Activated CD8-positive, alpha-beta memory T cell treated with anti-CD3 and anti-CD28 coated beads for 24 hours (primary cell): ENCODE measurements at places on chromosomes 6 and 20.

DNA sequence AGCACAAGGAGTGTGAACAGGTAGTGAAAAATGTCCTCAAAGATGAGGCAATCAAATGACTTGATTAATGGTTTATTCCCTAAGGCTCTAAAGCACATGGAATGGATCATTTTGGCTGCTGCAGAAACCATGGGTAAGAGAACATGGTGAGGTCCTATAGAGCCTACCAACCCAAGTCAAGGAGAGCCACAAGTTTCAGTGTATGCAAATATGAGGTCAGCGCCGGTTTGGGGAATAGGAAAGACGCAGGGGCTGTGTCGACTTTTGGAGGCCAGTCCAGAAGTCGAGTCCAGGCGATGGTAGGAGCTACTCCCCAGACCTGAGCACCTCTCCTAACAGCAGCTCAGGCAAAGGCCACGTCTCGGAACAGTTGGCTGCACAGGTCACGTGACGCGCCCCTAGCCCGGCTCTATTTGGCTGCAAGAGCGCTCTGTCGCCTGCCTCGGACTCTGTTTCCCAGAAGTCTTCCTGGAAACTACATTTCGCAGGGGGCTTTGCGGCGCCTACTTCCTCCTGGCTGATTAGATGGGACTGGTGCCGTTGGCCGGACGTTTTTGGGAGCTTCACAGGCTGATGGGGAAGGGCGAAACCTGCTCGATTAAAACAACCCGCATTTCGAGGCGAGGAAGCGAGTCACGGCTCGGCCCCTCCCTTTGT, 74.4 kb upstream of the CHD6 start:
- peak; percentile 91 for DNase-seq

DNA sequence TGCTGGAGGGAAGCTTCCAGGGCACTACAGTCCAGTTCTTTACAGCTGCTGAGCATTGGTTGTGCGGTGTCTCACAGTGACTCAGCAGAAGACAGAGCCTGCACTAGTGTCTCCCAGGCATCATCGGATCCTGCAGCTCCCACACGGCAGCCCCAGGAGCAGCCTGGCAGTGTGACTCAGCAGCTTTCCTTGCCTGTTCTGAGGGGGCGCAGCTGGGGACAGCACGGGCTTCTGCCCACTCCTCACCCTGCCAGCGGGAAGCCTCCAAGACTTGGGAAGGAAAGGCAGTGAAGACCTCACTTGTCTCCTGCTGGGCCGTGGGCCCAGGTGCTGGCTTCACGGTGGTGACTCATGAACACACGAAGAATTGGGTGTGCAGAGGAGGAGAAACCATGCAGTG, 165.4 kb downstream of the SYNDIG1 start:
- DNase-seq = peak; percentile 35

GRCh38 chr6:23620911-23621401, 505.1 kb upstream of the NRSN1 start:
- no peak for DNase-seq

GRCh38 chr20:61295249-61295648, 43.2 kb downstream of the CDH4 start:
- DNase-seq = no peak

GRCh38 chr6:116246089-116246488, 7.8 kb downstream of the TSPYL4 start:
- no peak for DNase-seq

DNA sequence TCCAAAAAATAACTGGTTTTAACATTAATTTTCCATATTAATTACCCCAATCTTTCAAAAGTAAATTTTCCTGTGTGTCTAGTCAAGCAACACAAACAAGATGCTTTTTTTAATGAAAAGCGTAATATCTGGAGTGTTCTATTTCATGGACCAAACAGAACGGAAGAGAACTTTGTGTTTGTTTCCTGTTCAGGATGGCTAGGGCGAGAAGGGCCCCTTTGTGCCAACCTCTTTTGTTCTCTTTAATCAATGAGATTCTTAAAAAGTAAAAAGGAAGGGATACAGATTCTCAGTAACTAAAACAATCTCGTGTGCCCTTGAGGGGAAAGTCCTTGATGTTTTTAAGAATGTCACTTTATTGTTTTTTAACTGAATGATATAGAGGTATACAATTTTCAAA, 55.7 kb downstream of the GNAS start:
- DNase-seq = no peak

GRCh38 chr6:34834789-34835518, 43.1 kb downstream of the BLTP3A start:
- no peak for DNase-seq

DNA sequence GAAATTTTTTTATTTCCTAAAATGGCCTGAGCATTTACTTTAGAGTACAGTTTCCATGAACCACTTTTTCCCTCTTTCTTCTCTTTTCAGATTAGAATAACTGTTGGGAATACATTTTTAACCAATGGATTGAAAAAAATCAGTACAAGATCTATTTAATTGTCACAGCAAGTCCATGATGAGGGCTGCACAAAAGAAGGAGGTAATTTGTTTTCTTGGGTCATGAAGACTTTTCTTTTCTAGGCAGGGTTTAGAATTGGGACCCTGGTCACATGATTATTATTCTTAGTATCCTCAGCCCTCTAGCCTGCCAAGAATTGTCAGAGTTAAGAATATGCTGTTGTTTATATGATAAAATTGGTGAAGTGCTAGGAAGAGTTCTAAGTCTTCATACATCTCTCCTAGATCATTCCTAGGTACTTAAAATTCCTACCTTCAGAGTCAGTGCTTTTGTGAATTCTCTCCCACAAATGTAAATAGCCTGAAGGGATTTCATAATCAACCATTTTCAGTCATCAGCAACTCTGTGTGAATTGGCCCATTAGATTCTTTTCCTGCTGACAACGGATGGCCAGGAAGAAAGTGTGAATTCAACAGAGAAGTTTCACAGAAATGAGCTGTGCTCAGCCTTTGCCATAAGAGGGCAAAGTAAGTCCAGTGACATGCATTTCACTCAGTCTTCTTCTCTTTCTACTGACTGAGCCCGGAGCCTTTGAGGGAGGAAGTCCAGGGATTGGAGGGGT, 32.4 kb upstream of the TPBG start:
- no peak for DNase-seq

- DNase-seq = no peak
Observed at GRCh38 chr6:116206231-116206903, 47.5 kb downstream of the TSPYL4 start.

DNA sequence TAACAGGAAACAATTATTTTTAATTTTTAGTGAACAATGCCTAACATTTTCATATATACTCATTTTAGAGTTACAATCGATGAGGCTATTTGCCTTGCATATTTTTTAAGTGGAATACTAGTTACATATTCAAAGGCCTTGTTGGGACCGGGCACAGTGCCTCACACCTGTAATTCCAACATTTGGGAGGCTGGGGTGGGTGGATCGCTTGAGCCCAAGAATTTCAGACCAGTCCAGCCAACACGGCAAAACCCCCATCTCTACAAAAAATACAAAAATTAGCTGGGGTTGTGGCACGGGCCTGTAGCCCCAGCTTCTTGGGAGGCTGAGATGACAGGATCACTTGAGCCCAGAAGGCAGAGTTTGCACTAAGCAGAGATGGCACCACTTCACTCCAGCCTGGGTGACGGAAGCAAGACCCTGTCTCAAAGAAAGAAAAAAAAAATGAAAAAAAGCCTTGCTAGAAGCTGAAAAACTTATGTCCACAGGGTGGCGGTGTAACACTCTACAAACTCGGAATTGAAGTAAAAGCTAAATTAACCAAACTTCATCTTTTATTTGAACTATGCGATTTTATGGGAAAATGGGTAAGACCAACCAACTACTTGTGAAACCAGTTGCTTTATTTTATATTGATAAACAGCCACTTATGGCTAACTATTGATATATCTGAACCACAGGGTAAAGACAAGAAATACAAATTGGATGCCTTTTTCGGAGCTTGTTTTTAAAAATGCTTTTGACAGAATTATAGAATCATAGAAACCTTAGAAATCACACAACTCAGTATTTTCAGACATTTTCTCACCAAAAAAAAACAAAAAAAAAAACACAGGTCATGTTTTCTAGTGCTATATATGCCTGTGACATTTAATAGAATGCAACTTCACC, 24.1 kb upstream of the ROS1 start:
- DNase-seq = peak; percentile 73

DNA sequence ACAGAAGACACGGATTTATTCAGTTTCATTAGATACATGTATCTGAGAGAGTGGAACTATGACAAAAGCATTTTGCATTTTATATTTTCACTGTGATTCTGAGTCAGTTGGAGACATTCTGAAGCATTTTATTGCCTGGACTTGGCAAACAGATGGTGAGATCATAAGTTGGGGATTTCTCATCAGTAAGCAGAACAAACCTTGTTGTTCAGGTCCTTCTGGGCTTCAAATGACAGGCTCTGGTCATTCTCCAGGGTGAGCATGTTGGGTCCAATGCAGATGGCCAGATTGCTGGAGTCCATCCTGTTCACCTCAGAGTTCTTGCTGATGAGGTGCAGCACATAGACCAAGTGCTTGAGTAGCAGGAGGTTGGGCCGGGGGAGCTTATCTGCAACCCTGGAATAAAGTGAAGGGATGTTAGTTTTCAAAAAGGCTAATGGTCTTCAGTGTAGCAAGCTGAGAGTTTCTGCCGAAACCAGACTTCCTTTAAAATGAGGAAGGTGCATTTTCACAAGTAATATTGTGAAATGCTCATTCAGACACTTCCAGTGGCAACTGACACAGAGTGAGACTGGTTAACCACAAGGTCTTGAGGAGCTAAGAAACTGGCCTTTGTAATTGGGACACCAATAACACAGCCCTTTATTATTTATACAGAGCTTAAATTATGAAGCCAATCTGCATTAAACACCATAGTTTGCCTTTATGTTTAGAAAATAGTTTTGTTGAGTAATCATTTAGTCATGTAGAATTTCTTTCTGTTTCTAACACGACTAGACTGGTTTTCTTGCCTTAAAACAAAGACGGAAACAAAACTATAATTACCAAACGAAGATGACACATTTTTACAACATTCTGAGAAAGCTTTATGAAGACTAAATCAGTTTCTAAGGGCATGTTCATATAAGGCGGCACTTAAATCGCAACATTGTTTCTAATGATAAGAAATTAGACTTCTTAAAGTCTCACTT, 5.6 kb downstream of the TAGAP start:
- no peak for DNase-seq

GRCh38 chr6:109793792-109794191, 102.7 kb downstream of the FIG4 start:
- no peak for DNase-seq

DNA sequence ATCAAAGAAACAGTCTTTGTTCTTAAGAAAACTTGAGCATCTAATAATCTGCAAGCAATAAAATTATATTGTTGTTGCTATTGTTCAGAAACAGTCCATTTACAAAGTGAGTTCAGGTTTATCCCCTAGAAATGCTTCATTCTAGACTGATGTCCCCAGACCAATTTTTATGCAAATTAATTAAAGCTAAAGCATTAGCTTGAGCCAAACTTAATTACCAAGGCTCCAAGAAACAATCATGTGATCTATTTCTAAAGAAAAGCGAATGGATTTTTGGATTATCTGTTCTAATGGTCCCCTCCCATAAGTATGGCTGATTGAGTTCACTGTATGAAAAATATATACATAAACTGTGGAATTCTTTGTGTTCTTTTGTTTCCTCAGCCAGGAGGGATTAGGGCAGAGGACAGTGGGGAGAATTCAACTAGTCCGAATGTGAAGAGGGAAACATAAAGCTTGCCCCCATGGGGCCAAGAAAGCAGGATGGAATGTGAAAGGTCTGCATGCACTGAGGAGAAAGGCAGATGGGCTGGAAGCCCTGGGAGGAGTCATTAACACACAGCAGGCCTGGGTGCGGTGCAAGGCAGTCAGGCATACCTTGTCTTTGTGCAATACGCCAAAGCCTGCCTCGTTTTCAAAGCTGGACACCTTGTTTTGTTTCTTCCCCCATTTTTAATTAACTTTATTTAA, 597.1 kb downstream of the KIF16B start:
- no peak for DNase-seq

DNA sequence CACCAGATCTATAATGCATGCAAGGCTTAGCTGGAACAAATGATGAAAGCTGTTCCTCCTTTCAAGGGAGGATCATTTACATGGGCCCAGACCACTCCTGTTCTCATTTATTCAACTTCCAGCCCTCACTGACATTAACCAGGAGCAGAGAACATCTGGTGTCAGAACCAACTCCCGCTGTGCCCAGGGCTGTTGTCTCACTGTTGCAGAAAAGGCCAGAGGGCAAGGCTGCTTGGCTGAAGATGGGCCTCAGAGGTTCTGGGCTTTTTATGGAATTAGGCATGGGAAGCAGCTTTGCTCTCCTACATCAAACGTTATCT, 164.2 kb downstream of the GMPR start:
- DNase-seq = no peak

DNA sequence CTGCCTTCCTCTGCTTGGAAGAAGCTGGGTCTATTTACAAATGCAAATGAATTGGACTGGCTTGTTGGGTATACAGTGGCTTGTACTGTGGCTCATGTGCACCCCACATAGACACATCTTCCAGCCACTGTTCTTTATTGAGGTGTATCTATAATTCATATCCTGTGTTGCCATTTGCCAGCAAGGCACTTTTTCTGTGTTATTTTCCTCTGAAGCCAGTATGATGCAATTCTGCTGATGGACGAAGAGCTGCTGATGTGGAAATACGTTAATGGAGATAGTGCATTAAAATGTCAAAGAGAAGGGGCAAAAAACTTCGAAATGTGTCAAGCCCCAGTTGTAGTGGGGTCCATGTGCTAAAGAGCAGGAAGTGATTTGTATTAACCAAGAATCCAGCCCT, 167.5 kb downstream of the TMEM242 start:
- no peak for DNase-seq

DNA sequence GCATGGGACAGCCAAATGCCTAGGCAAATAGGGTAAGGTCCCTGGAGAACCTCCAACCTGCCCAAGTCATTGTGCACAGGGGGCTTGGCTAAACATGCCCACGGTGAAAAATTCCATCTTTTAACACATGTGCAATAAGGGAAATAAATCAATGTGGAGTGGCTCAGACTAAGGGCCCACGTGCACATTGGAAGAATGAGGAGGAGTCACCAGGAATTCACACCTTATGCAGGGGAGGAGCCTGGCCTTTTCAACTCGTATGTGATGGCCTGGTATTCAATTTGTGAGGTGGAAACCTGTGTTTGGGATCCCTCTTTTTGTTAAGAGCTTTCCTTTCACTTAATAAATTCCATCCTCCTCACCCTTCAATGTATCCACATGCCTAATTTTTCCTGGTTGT, 12.6 kb downstream of the C6orf52 start:
- DNase-seq = no peak
